NCI-H187 treated with DMSO at 0.1 percent for 48 hours (cell line): ENCODE measurements at places on chromosomes 12 and 14.

GRCh38 chr14:20684662-20685456 is 499 bp downstream of the RNASE4 start:
- no peak for DNase-seq

DNA sequence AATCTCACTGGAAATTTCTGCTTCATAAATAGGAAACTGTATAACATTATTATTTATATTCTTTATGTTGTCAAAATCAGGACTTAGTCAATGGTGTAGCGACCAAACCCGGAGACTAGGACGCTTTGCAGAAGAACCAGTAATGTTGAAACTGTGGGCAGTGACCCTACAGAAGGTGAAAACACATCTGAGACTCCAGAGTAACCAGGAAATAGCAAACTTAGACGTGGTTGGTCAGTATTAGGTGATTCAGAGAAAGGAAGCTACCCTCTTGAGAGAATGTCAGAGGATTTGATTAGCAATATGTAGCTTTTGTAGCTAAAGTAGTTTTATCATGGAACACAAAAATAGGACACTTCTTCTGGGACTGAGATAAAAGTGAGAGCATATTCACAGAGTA is 381.9 kb downstream of the SLC16A7 start:
- no peak for DNase-seq

DNA sequence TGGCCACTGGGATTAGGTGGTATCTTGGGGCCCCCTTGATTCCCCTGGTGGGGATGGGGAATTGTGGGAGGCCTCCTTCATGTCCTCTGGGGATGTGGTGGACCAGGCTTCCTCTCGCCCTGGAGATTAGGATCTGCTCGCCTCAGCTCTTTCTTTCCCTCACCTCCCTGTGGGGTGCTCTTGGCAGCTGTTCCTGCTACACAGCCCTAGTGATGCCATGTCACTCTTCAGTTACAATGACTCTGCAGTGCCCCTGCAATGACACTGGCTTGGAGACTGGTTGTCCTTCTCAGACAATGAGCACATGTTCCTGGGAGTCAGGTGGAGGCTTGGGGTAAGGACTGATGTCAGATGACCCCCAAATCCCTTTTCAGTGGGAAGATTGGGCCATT is 83.9 kb downstream of the ADCK1 start:
- no peak for DNase-seq

- no peak for DNase-seq
These were observed 42.5 kb downstream of the PRKAB1 start for GRCh38 chr12:119710374-119710964.

DNA sequence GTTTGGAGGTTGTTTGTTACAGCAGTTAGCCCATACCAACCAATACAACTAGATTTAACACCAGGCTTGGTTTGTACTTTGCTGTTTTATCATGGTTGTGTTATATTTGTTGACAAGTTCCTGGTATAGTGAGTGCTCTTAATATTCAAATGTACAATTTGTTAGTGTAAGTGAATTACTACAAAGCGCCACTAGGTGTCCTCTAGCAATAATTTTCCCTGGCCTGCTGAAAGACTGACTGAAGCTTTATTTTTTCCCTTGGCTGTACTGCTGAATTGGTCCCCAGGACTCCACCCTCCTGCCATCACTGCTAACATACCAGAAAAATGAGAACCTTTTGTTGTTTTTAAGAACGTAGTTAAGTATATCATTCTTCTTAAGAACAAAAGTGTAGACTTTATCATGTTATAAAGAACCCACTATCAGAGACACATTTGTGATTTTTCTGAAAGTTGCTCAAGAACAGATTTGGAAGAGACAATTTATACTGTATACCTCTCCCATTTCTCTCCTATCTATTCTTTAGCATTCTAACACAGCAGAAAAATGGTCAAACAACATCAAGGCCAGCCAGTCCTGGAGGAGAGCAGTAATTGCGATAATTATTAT is 75.3 kb upstream of the FAR2 start:
- DNase-seq: peak; percentile 26
